NCI-H2081 (cell line): ENCODE measurements at places on chromosomes 2 and 18.

DNA sequence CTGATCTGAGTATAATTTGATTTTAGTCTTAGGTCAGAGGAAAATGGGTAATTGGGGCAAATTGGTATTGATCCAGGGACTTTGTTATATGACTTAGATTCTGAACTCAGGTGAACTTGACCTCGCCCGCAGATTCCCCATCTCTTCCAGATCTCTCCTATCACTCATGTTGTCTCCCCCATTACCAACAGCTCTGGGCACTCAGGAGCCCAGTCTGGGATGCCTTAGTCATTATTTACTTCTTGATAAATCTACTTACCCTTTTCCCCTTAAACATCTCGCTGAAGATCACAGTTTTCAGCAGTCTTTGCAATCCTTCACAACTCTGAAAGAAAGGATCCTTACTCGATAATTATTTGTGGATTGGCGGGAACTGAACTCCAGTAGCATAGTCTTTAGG is 19.6 kb upstream of the HNMT start:
- DNase-seq, result no peak

GRCh38 chr2:226730481-226730880 is 69.1 kb downstream of the IRS1 start:
- DNase-seq, result no peak

DNA sequence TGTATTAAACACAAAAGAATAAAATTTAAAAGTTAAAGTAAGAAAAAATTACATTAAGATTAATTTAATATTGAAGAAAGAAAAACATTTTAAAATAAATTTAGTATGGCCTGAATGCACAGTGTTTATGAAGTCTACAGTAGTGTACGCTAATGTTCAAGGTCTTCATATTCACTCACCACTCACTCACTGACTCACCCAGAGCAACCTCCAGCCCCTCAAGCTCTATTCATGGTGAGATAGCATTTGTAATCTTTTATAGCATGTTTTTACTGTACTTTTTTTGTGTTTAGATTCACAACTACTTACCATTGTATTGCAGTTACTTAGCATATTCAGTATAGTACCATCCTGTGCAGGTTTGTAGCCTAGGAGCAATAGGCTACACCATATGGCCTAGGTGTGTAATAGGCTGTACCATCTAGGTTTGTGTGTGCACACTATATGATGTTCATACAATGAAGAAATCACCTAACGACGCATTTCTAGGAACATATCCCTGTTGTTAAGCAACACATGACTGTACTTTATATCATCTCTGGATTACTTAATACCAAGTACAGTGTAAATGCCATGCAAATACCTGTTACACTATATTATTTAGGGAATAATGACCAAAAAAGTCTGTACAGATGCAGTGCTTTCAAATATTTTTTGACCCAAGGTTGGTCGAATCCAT is 144.0 kb upstream of the IL1R2 start:
- DNase-seq, result no peak

DNA sequence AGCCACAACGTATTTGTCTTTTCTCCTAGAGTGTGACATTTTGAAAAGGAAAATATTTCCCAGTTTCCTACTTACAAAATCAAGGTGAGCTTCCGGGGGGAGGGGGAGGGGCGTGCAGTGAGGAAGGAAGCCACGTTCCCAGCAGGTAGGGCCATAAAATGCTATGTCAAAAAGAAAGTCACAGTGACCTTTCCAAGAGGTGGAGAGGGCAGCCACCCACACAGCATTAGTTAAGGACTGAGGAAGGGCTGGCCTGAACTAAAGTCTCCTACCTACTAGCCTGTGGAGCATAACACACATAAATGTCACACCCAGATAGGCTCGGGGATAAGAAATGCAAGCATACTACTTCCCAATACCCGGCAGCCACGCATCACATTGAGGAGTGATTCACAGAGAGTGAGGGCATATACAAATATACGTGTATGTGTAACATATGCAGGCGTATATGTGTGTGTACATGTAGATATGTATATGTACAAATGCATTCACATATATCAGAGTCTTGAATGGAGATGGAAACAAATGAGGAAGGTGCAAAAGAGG is 191.1 kb downstream of the STK39 start:
- no peak for DNase-seq

- DNase-seq, result no peak
These were observed 5.9 kb downstream of the LYPD1 start for GRCh38 chr2:132664096-132664495.

DNA sequence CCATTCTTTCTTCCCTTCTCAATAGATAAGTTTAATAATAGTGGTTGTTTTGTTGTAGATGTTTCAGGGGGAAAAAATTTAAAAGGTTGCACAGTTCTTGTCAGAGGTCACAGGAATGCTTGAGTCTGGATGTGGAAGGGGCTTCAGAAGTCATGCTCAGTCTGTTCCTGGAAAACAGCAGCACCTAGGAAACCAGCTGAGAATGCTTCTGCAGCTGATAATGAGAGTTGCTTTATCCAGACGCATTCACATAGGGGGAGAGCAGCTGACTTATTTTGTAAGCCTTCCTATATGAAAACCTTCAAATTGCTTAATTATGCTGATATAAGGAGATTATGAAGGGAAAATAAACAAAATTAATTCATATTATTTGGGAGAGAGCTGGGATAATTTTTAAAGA is 235.5 kb downstream of the GULP1 start:
- DNase-seq, result no peak

DNA sequence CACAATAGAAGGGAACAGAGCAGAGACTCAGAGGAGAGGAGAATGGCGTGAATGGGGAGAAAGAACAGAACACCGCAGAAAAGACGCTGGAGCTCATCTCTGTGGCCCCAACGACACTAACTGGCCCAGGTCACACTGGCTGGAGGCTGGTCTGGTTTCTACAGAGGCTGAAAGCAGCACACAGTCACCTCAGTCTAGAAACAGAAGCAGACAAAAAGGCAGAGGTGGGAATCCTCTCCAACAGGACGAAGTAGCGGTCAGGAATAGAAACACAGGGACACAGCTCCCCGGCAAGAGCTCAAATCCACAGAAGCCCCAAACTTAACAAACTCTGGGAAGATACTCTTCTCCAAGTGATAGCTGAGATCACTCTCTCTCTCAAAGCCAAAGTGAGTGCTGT is 9.2 kb downstream of the SLC66A2 start:
- DNase-seq, result no peak

DNA sequence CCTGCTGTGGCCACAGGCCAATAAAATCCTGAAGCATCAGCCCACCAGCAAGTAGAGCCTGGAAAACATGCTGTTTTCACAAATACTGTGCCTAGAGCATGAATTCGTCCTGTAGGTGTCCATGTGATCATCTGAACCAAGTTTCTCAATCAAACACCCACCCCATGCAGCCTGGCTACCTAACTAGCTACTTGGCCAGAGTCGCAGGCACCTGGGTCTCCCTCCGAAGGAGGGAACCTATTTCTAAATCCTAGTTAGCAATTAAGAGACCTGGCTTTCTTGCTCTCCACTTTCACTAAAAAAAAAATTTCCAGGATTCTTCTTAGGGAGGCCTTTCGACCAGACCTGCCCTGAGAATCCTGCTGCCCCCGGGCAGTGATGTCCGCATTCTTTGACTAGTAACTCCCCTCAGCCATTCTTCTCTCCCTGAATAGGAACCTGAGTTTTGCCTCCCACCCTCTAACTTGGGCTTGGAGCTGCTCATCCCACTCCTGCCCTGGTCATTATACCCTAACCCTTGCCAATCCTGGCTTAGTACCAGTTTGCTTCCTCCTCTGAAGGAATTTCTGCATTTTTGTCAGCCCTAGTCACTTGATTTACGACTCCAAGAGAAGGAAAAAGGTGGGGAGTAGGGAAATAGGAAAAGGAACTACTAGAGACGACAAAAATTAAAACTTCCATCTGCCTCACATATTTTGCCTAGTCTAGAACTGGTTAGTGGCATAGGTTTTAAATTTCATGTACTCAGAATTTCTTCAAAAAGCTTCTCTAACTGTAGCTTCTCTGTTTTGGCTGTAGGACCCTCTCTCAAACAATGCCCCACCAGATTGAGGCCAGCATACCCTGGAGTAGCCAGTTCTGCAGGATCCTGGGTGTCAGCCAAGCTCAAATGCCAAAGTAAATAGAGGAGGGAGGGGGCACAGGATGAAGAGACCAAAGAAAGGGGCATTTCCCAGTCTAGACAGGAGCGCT is 25.4 kb upstream of the TANK start:
- DNase-seq, result peak; percentile 8

DNA sequence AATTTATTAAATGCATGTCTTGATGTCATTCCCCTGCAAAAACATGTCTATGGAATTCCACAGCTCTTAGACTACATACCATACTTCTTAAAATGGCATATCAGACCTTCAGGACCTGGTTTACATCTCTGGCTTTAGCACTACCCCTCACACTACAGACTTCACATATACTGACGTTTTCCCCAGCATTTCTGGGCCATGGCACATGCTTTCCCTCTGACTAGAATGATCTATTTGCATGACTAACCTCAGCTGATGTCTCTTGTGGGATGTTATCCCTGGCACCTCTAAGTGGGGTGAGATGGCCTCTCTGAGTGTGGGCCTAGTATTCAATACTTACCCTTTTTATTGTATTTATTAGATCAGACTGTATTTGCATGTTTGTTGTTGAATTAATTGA is 381.6 kb downstream of the ERBB4 start:
- no peak for DNase-seq

DNA sequence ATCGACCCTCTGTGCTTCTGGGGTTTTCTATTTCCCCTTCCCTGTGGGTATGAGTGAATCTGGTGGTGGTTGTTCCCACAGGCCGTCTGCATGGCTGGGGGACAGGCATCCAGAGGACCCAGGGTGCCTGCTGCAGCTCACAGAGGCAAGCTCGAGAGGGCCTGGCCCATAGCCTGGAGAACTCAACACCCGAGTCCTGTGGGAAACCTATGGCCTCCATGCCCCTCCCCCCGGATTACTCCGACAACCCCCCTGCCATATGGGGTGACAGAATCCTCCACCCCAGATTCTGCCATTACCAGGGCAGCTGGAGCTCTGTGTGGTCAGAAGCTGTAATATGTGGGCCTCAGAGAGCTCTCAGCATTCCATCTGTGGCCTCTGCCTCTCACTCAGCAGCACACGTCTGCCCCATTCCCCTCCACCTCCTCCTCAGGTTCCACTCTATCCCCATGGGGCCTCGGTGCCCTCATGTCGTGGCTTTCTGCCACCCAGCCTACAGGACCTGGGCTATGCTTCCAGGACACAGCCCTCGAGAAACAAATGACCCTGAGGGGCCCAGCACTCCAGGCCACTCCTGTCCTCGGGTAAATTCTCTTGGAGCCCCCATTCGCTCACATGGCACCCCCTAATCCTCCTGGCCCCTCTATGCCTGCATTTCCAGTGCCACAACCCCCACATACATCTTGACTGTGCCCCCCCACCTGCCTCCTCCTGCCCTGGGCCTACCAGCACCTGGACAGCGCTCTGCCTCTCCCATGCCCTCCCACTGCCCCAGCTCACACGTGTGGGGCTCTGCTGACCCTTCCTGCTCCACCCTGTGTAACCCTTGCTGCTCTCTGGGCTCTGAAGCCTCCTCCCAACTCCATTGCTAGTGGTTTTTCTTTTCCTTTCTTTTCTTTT is 3.6 kb downstream of the MZT2A start:
- no peak for DNase-seq

- no peak for DNase-seq
These were observed 242.3 kb upstream of the SOX11 start for GRCh38 chr2:5449867-5450266.

DNA sequence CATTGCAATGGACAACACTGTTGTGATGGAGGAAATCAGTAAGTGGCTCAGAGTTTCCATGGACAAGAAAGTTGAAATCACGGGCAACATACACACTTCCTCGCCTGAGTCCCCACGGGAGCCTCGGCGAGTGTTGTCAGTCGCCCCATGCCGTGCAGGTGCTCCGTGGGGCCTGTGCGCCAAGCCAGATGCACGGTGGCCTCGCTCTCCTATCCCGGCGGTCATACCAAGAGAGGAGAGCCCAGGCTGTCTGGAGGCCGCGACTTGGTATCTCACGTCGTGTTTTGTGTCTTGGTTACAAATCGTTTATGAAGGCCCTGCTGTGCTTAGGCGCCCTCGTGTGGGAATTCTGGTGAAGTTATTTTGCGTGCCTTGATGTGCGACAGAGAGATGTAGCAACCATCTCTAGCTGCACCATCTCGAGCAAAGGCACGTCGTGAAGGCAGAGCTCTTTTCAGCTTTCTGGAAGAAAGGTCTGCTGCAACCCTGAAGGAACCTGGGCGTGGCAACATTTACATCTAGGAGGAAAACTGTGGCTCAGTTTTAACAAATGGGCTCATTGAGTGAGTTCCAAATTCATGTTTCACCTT is 21.8 kb downstream of the ATG4B start:
- peak; percentile 58 for DNase-seq

DNA sequence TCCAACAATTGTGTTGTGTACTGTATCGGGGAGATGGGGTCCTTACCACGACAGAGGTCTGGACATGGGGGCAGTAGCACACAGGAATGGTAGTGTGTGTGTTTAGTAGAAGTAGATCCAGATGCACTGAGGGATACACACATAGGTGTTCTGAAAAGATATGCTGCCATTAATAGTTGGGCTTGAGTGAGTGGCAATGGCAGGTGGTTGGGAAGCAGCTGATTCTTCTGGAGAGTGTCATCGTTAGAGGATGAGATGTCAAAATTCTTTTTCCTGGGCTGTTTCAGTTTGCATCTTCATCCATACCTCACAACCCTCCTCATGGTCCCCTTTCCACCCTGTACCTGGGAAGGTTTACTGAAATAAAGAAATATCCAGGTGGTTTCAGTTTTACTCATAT is 66.6 kb downstream of the UGGT1 start:
- no peak for DNase-seq

DNA sequence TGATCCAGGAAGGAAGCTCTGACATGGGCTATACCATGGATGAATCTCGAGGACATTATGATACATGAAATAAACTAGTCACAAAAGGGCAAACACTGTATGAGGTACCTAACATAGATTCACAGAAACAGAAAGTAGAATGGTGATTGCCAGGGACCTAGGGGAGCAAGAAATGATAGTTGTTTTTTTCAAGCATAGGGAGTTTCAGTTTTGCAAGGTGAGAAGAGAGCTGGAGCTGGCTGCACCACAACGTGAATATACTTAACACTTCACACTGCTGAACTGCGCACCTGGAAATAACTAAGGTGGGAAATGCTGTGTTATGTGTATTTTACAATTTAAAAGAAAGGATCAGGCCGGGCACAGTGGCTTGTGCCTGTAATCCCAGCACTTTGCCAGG is 13.2 kb upstream of the AGAP1 start:
- DNase-seq, result no peak

DNA sequence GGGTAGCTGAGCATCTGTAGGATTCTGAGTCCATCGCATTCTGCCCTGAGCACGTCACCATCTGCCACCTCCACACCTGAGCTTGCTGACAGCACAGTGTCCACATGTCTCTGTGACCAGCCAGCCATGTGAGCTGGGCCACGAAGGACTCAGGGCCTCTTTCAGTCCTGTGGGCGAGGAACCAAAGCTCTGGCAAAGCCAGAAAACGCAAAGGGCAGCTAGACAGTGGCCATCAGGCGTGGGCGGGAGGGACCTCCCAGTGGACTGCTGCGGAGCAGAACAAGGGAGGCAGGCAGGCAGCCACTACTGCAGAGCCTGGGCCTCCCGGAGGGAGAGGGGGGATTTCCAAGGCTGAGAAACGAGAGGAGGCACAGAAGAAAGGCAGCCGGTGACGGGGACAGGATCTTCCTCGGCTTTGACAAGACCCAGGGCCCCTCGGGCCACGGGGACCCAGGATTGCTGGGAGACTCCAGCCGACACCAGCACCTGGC is 274.6 kb upstream of the SALL3 start:
- no peak for DNase-seq

- DNase-seq, result no peak
These were observed 33.0 kb upstream of the METTL21A start for GRCh38 chr2:207658156-207658555.

GRCh38 chr2:11169333-11169732 is 14.1 kb downstream of the SLC66A3 start:
- DNase-seq, result no peak
